ENCODE measurements at places on chromosomes 6 and 20.

GRCh38 chr6:139743664-139744437 lies 369.4 kb upstream of the CITED2 start:
- no peak for DNase-seq

GRCh38 chr6:73145690-73146089 lies 79.6 kb downstream of the KHDC1L start:
- DNase-seq = no peak

DNA sequence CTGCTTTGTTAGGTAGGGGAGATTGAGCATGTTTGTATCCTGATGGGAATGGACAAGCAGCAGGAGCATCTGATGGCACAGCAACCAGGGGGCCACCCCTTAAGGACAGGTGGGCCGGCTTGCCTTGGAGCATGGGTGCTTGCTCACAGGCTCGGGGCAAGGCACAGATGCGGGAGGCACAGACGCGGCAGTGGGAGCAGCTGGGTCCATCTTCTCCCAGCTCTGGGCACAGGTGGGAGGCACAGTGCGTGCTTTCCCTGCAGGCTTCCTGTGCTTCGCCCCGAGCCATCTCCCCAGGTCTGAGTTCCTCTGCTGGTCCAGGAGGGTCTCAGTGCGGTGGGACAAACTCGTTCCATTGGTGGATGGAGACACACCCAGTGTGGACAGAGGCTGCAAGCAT lies 73.6 kb upstream of the BHLHE23 start:
- DNase-seq = no peak

DNA sequence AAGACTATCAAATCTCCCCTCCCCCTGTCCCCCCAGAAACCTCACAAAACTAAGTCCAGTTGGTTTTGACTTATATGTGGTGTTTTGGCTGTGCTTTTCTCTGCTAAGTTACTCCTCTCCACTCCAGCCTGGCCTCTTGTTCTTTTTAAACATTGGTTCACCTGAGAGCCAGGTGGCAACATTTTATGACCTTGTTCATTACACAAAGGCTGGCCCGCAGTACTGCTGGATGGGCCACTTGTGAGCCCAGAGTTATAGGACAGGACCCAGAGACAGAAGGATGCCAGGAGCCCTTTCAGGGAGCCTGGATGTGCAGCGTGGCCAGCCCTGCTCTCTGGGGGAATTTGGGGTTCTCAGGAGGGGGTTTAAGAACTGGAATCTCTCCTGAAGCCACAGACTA lies 90.0 kb downstream of the RAMACL start:
- no peak for DNase-seq

- DNase-seq = no peak
Measured at GRCh38 chr20:24102749-24103333, 114.3 kb upstream of the GGTLC1 start.

- DNase-seq = no peak
Measured at GRCh38 chr6:115914098-115914497, 146.6 kb downstream of the FRK start.

GRCh38 chr6:121383478-121383877 lies 49.2 kb upstream of the TBC1D32 start:
- DNase-seq = no peak

- DNase-seq = no peak
Measured at GRCh38 chr6:130893277-130893676, 66.1 kb downstream of the SMLR1 start.

DNA sequence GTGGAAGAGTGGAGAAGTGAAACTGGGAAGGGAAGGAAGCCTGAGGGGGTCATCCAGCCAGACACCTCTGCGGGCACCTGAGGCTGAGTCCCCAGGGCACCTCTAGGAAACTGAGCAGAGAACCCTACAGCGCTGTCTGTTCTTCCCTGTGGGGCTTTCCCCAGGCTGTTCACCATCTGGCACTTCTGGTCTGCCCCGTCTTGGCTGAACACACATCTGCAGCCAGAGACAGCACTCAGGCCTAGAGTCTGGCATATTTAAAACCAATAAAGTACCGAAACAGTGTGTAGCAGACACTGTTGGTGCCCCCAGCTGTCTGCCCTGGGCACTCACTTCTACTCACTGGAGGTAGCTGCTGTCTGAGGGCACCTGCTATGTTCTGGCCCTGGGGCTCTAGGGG lies 9.4 kb upstream of the ARFGEF2 start:
- DNase-seq = no peak

- no peak for DNase-seq
Measured at GRCh38 chr6:142374965-142375733, 73.3 kb downstream of the ADGRG6 start.

- no peak for DNase-seq
Measured at GRCh38 chr20:42894483-42894882, 295.2 kb downstream of the PTPRT start.

- no peak for DNase-seq
Measured at GRCh38 chr6:41161851-41162552, 914 bp downstream of the TREM2 start.

- no peak for DNase-seq
Measured at GRCh38 chr6:165568326-165568725, 94.7 kb downstream of the PDE10A start.

DNA sequence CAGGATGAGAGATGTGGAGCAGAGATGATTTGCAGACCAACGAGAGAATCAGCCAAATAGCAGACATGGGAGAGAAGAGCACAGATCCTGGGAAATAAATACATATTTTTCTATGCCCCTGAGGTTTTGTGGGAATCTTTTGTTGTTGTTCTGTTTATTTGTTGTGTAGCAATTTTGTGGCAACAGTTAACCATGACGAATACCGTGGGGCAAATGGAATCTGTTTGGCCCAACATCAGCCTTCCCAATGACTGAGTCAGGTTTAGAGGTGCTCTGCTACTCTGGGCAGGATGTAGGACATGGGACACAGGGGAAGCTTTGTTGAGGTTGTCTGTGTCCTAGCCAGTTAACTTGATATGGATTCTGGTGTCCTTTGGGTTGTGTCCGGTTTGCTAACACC lies 7.9 kb upstream of the SLC2A10 start:
- no peak for DNase-seq

GRCh38 chr20:2672446-2672845 lies 8.4 kb upstream of the IDH3B start:
- DNase-seq = no peak

DNA sequence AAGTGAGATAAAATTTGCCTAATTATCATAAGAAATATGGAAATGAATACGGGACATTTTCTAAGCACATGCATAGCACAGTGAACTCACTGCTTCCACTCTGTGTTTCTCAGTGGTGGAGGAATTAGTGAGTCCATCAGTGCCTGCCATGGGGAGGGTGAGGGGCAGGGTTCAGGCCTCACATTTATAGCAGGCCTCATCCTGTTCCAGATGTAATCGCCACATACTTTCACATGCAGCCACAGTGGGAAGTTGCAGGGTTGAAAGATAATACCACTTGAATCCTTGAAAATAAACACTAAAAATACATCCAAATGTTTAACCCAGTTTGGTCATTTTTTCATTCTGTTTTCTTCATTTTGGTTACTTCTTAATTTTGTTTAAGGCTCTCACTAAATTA lies 29.9 kb upstream of the ANKEF1 start:
- DNase-seq = no peak

GRCh38 chr6:44855562-44856411 lies 468.3 kb downstream of the CDC5L start:
- DNase-seq = no peak

DNA sequence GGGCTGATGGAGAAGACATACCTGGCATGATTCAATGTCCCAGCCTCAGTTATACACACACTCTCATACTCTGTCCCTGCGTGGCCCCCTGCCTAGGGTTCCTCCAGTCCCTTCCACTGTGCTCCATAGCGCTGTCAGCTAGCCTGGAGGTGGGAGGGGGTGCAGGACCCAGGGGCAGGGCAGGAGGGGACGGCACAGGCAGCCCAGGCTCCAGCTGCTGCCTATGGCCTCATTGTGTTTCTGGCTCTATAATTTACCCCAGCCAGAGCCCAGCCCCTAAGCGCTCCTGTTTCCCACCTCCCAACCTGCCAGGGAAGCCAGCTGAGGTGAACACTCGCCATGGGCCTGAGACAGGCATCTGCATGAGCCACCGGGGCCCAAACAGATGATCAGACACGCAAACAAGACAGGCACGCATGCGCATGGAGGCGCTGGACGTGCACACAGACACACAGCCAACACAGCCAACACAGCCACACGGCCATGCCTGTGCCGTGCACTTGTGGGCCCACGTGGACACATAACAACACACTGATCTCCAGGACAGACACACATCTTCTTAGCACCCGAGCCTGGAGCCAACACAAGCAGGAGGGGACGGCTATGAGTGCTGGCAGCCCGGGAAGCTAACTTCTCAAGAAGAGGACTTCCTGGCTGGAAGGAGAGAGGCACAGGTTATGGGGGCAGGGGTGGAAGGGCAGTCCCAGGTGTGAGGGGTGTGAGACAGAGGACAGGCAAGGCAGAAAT lies 124.9 kb downstream of the GRM4 start:
- no peak for DNase-seq

- DNase-seq = no peak
Measured at GRCh38 chr20:51348876-51349275, 193.6 kb downstream of the NFATC2 start.

GRCh38 chr20:35273449-35274171 lies 4.3 kb downstream of the MMP24OS start:
- DNase-seq = no peak

GRCh38 chr6:80886475-80886874 lies 780.0 kb downstream of the BCKDHB start:
- no peak for DNase-seq

- no peak for DNase-seq
Measured at GRCh38 chr20:4490606-4491280, 231.0 kb upstream of the PRND start.

- no peak for DNase-seq
Measured at GRCh38 chr6:53768636-53769035, 26.2 kb upstream of the LRRC1 start.

GRCh38 chr6:158131926-158132325 lies 36.1 kb downstream of the SERAC1 start:
- DNase-seq = peak; percentile 14

GRCh38 chr6:147506704-147507114 lies 1.8 kb upstream of the SAMD5 start:
- DNase-seq = peak; percentile 78

- no peak for DNase-seq
Measured at GRCh38 chr6:139173172-139173571, 38.3 kb downstream of the HECA start.

DNA sequence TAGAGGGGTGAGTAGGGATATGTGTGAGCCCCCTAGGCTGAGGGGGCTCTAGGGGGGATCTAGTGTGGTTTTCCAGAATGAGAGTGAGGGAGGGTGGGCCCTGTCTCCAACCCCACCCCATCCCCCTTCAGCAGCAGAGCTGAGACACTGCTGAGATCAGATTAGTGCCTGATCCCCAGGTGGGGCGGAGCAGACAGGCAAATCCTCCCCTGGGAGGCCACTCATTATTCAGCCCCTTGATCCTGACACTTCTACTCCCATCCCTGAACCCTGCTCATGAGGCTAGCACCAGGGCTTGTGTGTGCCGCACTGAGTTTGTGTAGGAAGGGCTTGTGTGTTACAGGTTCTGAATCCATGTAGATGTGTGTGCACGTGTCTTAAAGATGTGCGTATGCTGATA lies 42.5 kb downstream of the SPDEF start:
- DNase-seq = no peak

DNA sequence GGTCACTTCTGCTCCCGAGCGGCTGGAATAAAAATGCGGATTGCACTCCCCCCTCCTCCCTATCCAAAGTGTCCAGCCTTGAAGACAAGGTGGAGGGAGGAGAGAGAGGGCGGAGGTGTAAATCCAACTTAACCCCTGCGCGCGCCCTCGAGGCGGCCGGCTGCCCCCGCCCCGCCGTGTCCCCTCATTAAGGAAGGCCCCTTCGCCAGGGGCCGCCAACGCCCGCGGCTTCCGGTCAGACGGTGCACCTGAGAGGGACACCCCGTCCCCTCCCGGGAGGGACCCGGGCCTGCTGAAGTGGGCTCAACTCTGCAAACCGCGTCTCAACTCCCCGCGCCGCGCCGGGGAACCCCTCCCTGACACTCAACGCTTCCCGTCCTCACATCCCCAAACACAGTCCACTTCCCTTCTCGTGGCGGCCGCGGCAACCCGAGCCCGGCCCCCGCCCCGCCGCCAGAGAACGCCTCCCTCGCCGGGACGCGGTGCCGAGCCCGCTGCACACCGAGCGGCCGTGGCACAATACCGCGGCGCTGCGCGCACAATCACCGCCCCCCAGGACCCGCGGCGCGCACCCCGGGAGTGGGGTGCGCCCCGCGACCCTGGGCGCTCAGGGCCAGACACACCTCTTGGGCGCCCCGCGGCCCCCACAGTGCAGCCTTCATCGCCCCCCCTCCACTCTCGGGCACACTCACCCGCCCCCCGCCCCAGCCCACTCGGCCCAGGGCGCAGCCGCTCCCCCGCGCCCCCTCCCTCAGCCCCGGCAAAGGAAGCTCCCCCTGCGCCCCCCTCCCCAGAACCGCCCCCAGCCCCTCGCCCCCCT lies 102.5 kb downstream of the NOL4L start:
- peak; percentile 65 for DNase-seq

GRCh38 chr20:32906200-32906599 lies 47.5 kb downstream of the EFCAB8 start:
- no peak for DNase-seq

DNA sequence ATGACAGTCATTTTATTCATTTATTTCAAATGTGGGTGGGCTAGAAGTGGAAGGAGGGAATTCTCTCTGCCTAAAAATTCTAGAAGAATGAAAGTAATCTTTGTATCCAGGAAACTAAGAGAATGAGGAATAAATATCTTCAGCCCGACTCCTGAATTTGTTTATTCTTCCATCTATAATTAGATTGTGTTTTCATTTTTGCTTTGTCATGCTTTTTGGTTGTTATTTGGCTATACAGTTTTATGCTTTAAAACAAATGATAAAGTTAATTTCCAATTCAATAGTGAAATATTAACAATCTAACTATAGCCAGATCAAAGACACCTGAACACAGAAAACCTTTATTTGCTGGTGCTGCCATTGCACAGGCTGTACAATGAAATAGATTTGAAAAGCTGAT lies 521.3 kb downstream of the KIF16B start:
- DNase-seq = no peak

GRCh38 chr6:159701413-159701999 lies 8.5 kb upstream of the SOD2 start:
- DNase-seq = no peak

- no peak for DNase-seq
Measured at GRCh38 chr6:121314381-121315112, 19.7 kb downstream of the TBC1D32 start.

- DNase-seq = no peak
Measured at GRCh38 chr20:43926287-43927050, 11.8 kb downstream of the TOX2 start.

DNA sequence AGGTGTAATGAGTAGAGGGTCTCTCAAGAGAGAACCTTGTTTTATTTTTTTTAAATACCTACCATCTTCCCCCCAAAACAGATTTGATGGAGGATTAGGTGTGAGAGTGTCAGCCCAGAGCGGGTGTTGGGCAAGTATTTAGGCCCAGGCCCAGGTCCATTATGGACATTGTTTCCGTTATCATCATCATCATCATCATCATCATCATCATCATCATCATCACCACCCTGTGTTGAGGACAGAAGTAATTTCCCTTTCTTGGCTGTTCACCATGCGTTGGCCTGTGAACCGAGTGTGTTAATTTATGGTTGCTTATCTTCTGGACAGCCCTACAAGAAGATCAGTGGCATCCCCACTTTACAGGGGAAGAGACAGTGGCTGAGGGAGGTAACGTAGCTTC lies 28.6 kb downstream of the PSMF1 start:
- no peak for DNase-seq

- no peak for DNase-seq
Measured at GRCh38 chr20:36988494-36988966, 37.0 kb upstream of the SAMHD1 start.

All from GM20000 (cell line).